ENCODE measurements at places on chromosomes 4 and X. TPM values are rescaled to one million over a fixed set of nuclear protein-coding genes. Genes with fewer than 3 reads are reported as not detected.

GRCh38 chr4:147102596-147102995 lies 156.9 kb upstream of the TTC29 start:
- DNase-seq = no peak

DNA sequence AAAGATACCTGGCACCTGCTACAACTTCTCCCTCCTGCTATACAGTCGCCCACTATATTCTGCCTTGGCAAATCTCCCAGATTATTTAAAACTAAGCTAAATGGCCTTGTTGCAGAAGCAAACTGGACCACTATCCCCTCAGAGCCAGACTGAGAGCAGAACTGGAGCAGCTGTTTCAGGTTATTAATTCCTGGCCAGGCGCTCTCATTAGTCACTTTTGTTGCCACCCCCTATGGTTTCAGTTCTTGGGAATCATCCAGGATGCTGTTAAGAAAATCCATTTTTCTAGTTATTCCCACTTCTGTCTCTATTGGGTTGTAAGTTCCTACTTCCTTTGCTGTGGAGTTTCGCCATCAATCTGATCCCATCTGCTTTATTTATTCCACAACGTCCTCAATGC lies 30.1 kb downstream of the ADGRA3 start:
- DNase-seq = peak; percentile 84

DNA sequence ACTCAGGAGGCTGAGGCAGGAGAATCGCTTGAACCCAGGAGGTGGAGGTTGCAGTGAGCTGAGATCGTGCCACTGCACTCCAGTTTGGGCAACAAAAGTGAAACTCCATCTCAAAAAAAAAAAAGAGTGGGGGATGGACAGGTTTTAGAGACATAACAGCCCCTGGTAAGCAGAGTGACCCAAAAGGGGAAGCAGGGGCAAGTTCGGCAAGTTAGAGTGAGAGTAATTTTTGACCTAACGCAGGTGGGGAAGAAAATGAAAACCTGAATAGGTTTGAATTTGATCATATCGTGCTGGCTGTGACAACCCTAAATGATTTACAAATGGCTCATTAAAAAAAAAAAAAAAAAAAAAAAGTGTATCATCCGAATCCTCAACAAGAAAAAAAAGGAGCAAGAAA lies 25.7 kb upstream of the TMEM131L start:
- DNase-seq = no peak

Gene SMR3B
- total RNA-seq = not detected

Gene SHROOM3
- total RNA-seq = 44.6 TPM

Measured in GM23248 (cell line).